Progenitor cell of endocrine pancreas (in vitro differentiated cells): ENCODE measurements at places on chromosomes 16 and 17. TPM values are rescaled to one million over a fixed set of nuclear protein-coding genes. Genes with fewer than 3 reads are reported as not detected.
A peak's percentile ranks its signal among the peaks of the same experiment; 100 is the strongest.

GRCh38 chr17:70169709-70170597 lies 621 bp downstream of the KCNJ2 start:
- peaks cover 18% of the 10 kb centered on the region for H3K4me1 ChIP-seq
- no peaks in the 10 kb centered on the region for H3K36me3 ChIP-seq
- peak overlapping the region; percentile 79 for H3K4me3 ChIP-seq
- peak overlapping the region; percentile 93 for H3K27ac ChIP-seq
- no peak for DNase-seq
- H3K27me3 ChIP-seq: peaks cover 48% of the 10 kb centered on the region

CPNE7 gene
- 0.41 and 0.84 TPM in 2 replicates for total RNA-seq

NOS2 gene
- 0.82 and 1.6 TPM in 2 replicates for total RNA-seq

C16orf54 gene
- 0.17 and 0.38 TPM in 2 replicates for total RNA-seq
